Stimulated activated CD8-positive, alpha-beta memory T cell treated with anti-CD3 and anti-CD28 coated beads, Interleukin-4, amount 100 ng/mL, for 4 hours (primary cell): ENCODE measurements at places on chromosomes 7 and 10.

DNA sequence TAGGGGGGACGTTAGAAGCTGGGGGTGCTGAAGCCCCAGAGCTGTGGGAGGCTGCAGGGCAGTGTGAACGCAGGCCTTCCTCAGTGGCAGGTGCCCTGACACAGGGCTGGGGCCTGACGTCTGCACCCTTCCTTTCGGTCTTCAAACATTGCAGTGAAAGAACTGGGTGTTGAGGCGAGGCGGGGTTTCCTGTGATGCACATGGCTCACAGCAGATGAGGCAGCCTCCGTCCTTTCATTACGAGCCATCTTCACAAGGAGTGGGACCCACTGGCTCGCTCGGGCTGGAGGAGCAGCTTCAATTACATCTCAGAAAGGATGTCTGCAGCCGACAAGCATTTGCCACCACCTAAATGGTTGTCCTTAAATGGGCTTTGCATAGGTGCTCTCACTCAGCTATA is 180.3 kb upstream of the SHH start:
- no peak for DNase-seq

DNA sequence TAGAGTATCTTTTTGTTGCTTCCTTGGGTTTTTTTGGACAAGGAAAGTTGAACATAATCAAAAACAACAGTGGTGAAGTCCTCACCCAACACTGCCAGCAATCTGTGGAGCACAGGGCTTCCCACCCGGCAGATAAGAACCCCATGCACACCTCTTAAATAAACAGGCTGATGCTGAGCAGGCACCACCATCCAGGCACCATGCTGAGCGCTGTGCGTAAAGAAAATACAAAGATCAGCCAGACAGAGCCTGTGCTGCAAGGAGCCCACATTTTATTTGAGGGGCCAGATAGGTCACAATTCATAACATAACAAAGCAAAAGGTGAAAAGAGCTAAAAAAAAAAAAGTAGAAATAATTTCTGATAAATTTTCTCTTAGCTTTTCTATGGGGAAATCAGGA is 231.2 kb downstream of the PTPRN2 start:
- no peak for DNase-seq

DNA sequence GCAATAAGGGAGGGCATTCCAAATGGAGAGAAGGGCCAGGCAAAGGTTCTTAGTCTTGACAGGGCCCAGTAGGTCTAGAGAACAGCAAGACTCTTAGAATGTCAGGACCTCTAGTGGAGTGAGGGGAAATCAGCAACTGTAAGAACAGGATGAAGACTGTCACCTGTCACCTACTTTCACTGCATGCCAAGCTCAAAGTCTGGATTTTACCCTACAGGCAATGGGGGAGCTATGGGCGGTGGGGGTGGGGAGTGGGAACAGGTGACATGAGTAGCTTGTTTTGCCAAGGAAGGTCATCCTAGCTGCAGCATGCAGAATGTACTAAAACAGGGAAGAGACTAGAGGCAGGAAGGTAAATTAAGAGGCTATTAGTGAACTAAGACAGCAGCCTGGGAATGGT is 18.3 kb downstream of the GOT1 start:
- DNase-seq: no peak

DNA sequence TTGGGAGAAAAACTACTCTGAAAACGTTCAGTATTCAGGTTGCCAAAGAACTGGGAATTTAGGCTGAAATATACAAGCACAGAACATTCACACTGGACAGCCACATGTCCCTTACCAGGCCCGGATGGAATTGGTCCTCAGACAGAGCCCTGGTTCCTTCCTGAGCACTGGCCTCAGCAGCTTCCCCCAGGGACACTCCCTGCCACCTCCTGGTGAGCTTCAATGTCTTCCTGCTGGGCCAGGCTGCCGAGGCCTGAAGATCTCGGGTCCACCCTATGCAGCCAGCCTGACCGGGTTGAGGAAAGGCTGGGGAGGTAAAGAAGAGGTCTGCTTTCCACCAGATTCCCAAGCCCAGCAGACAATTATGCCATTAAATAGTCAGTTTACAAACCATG is 24.8 kb downstream of the LEP start:
- DNase-seq: no peak

- no peak for DNase-seq
Measured at GRCh38 chr7:84700563-84701370, 486.1 kb downstream of the SEMA3D start.

DNA sequence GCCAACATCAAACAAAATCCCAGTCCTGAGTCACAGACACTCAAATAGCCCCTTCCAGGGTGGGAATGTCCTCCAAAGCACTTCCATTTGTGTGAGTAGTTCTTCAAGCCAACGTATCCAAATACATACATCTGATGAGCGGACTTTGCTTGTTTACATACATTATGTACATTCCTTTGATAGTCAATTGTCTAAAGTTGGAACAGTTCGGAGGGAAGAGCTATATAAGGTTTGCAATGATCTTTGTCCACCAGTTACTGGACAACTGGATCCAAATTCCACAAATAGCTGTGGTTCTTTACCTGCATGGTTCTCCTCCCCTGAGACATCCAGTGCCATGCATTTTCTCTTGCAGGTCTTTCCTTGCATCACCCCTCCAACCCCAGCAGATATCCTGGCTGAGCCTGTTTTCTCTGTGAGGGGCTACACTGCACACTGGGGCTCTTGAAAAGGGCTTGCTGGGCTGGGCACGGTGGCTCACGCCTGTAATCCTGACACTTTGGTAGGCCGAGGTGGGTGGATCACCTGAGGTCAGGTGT is 4.7 kb upstream of the MGMT start:
- DNase-seq: no peak

- DNase-seq: peak; percentile 57
Measured at GRCh38 chr7:151795168-151795811, 81.6 kb downstream of the PRKAG2 start.

DNA sequence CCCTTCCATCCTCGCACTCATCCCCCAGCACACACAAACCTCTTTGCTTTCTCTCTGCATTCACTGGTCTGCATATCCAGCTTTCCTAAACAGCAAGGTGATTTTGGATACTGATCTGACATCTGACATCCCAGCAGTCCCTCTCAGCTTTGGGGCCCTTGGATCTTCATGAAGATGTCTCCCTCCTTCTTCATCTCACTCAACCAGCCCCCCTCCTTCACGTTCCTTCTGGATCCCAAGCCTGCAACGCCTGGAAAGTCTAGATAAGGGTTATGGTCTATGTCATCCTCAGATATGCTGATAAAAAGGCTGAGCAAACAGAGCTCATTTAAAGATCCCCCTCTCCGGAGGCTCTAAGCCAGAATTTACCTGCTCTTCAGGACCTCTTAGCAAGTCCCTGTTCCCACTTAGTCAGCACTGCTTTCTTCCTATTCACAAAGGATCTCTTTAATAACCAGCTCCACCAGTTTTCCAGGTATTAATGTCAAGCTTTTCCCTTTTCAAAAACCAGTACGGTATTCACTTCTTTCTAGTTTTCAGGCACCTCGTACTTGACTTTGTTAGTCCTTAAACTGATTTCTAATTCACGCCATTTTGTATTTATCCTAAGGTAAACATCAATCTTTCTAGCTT is 38.9 kb downstream of the CREB3L2 start:
- no peak for DNase-seq

- no peak for DNase-seq
Measured at GRCh38 chr7:66418537-66418936, 210.1 kb upstream of the KCTD7 start.

- no peak for DNase-seq
Measured at GRCh38 chr10:24128066-24128730, 80.7 kb upstream of the KIAA1217 start.

DNA sequence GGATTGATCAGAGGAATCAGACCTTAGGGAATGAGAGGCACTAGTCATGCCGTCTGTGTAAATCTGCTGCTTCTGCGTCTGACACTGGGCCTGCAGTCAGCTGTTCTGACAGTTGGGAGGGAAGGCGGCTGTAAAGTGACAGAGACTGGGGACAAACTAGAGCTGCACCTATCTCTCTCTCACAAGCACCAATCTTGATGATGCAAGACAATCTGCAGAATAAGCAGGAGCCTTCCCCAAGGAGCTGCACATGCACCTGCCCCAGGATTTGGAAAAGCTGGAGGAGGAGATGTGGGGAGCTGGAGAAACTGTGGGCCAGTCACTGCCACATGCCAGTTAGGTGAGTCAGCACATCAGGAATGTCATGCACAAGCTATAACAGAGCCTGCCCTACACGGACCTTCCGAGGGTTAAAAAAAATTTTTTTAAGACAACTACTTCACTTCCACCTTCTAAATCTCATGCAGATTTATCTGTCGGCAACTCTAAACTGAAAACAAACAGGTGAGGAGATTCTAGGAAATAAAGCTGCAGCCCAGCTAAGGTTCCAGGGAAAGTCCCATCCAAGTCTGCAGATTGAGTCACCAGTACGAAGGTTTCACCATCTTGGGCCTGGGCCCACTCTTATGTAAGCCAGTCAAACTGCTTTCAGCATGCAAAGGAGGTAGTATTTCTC is 39.2 kb downstream of the ENO4 start:
- DNase-seq: no peak

DNA sequence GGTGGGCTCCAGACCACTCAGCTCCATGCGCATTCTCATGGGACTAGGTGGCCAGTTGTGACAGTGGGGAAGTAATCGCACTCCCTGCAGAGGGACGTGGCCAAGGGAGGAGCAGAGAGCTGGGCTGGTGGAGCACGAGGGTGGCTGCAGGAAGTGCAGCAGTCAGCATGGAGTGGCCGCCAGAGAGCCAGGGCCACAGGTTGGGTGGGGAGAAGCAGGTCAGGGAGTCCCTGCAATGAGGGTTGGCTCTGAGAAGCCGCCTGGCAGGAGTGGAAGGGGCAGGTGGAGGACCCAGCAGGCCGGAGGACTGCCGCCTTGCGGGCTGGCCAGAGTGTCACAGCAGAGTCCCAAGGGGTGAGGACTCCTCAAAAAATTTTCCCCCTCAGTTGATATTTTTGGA is 26.2 kb downstream of the FKBP6 start:
- no peak for DNase-seq

DNA sequence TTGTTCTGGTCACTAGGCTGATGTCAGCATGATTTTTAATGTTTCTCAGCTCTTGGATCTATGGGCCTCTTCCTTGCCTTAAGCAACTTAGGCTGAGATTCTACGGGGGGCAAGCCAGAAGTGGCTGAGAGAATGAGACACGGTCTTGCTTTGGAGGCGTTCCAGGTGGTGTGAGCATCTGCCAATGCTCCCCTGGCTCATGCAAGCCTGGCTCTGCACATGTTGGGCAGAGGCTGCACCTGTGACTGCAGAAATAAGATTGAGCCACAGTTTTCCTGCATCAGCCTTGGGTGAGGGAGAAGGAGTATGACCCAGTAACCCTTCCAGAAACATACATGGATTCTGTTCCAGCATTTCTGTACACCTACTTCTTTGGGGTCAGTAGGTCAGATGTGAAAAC is 41.9 kb downstream of the C10orf120 start:
- no peak for DNase-seq

- DNase-seq: no peak
Measured at GRCh38 chr7:131274986-131275385, 52.7 kb upstream of the MKLN1 start.

GRCh38 chr7:85928500-85928899 is 715.2 kb upstream of the GRM3 start:
- DNase-seq: no peak

GRCh38 chr10:110225441-110225755 is 18.0 kb downstream of the MXI1 start:
- no peak for DNase-seq

DNA sequence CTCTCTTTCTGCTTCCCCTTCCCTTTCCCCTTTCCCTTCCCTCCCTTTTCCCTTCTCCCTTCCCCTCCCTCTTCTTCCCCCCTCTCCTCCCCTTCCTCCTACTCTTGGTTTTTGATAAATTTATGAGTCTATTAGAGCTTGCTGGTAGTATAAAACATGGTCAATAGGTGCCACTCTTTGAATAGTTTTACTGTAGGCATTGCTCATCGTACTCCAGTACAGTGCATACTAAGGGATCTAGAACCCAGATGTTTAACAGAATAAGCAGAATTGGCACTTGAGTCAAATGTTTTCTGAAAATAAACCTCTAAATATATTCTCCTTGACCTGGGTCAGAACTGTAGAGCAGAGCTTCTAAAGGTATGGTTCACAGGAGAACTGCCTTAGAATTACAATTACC is 126.7 kb downstream of the SORCS3 start:
- no peak for DNase-seq

DNA sequence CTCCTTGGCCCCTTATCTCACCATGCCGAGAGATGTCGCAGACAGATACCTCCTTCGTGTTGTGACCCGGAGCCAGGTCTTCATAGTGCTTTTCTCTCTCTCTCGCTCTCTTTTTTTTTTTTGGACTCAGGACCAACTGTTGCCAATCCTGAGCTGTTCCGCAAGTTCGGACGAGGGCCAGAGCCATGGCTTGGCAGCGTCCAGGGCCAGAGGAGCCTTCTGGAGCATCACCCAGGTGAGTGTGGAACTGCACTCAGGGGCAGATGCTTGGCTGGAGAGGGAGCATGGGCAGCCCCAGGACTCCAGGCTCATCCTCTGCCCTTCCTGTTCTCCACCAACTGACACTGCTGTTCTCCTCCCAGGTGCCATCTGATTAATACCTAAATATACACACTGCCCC is 7.8 kb downstream of the ZNF862 start:
- DNase-seq: no peak

GRCh38 chr7:131381069-131381838 is 53.6 kb downstream of the MKLN1 start:
- no peak for DNase-seq

DNA sequence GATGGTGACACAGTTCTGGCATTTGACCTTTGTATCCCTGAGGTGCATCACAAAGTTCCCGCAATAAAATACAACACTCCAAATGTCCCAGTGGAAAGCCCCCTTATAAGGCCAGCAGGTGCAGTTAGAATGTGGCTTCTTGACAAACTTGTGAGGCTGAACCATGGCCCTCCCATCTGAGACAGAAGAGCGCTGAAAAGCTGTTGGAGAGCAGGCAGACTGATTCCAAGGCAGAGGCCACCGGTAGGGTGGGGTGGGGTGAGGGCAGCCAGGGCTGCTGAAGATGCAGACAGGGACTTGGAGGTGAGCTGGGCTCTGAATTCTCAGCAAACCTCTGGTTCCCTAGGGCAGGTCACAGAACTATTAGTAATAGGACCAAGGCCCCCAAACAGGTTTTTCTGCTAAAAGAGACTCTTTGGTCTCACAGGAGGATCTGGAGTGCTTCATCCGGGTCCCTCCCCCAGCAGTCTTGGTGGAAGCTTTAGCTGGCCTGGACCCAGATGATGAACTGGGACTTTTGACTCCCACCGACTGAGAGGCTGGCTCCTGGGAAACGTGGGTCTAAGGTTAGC is 15.6 kb upstream of the CHST3 start:
- no peak for DNase-seq

DNA sequence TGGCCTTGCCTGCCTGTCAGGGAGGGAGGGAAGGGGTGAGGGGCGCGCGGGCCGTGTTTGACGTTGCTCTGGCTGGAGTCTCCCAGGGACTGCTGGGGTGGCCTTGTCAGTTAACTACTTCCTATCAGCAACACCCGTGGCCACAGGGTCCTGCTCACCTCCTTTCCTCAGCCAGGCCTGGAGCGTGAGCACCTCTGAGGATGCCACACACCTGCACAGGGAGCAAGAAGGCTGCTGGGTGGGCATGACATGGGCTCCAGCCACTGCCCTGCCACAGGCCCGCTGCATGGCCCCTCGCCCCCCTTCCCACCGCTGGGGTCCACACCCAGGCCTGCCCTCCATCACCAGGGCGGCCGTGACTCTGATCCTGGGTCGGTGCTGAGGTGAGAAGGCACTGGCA is 212.4 kb downstream of the ELFN1 start:
- DNase-seq: no peak
